HAP-1 (cell line): ENCODE measurements at places on chromosomes 6 and 20.
A peak's percentile ranks its signal among the peaks of the same experiment; 100 is the strongest.

- DNase-seq = no peak
Observed at GRCh38 chr6:51913265-51913664, 174.1 kb downstream of the PKHD1 start.

- DNase-seq = no peak
Observed at GRCh38 chr6:109102762-109103161, 7.5 kb downstream of the CEP57L1 start.

GRCh38 chr6:170270984-170271593 lies 19.8 kb downstream of the DLL1 start:
- no peak for DNase-seq

- DNase-seq = no peak
Observed at GRCh38 chr6:130376936-130377335, 11.1 kb downstream of the TMEM200A start.

DNA sequence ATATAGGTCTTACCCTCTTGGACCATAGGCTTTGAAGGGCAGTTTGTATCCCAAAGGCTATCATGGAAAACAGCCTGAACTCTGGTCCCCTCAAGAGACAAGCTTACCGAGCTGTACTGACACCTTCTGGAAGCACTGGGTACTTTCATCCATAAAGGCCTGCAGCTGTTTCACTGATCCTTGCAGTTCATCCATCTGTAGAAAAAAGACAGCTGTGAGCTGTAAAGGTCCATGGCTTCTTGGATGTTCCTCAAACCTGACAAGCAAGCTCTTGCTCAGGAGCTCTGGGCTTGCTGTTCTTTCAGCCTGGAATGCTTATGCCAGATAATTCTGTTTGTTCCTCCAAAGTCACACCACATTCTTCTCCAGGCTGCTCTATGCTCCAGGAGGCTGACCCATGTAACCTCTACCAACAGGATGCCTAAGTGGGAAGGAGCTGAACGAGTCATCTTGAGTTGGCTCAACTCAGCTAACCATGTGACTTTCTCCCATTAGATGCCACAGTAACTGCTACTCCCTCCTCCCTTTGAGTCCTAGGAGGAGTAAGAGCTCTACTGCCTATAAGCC lies 8.8 kb upstream of the NDRG3 start:
- peak; percentile 50 for DNase-seq

GRCh38 chr6:32397252-32397920 lies 9.6 kb downstream of the BTNL2 start:
- no peak for DNase-seq

- DNase-seq = no peak
Observed at GRCh38 chr20:1280195-1281102, 14.4 kb downstream of the SNPH start.

DNA sequence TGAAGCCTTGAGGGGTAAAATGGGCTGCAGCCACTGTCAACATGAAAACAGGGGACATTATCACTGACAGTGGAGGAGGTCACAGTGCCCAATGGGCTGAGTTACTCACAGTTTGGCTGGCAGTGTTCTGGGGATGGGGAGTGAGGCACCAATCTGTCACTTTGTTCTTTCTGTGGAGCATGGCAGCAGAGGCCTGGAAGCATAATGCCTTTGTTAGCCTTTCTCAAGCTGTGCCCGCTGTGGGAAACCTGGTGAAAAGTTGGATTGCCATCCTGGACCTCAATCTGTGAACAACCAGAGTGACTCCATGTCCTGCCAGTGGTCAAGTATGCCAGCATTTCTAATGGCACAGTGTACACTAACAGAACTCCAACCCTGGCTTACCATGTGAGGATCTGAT lies 143.6 kb downstream of the OR2B2 start:
- DNase-seq = no peak

DNA sequence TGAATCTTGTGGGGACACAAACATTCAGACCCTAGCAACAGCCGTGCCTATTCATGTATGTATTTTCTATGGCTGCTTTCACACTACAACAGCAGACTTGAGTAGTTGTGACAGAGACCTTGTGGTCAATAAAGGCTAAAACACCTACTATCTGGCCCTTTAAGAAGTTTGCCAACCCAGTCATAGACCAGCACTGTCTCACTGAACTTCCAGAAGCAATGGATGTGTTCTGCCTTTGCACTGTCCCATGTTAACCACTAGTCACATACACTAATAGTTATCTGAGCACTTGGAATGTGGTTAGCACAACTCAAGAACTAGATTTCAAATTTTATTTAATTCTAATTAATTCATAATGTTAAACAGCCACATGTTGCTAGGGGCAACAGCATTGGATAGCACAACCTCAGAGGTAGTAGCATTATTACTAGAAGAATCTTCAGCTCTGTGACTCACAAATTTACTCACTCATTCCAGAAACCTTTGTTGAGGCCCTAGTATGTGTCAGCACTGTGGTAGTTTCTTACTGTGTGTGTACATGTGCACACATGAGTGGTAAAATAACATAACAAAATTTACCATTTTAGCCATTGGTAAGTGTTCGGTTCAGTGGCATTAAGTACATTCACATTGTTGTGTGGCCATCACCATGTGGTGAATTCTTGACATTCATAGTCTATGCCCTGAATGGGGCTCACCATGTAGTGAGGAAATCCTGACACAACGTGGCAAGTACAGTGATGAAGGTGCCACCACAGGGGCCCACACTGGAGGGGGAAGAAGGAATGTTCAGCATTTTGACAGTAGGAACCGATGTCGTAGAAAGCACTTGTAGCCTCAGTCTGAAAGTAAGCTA lies 107.3 kb downstream of the CEP57L1 start:
- no peak for DNase-seq
